NCI-H2029 treated with DMSO at 0.1 percent for 48 hours (cell line): ENCODE measurements at places on chromosomes 1 and 21.

GRCh38 chr1:84504580-84505492, 1.4 kb upstream of the SPATA1 start:
- no peak for DNase-seq

GRCh38 chr1:55559161-55559611, 344.0 kb upstream of the USP24 start:
- DNase-seq: no peak

GRCh38 chr1:202018468-202019234, 8.3 kb downstream of the ELF3 start:
- DNase-seq: peak; percentile 87

DNA sequence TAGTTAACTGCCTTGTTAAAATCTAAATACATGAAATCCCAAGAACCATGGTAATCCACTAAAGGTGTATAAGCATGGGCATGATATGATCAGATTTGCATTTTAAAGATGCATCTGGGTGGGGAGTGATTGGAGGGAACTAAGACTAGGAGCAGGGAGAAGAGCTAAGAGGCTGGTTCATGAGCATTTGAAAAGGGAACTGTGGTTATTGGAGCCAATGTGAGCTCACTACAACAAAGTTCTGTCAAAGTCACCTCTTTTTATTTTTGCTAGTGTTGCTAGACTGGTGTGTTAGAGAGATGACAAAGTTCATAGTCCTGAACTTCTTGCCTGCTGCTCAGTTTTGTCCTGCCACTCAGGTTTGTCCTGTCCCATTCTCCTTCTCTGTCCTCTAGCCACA, 67.1 kb upstream of the LRRC8D start:
- no peak for DNase-seq

DNA sequence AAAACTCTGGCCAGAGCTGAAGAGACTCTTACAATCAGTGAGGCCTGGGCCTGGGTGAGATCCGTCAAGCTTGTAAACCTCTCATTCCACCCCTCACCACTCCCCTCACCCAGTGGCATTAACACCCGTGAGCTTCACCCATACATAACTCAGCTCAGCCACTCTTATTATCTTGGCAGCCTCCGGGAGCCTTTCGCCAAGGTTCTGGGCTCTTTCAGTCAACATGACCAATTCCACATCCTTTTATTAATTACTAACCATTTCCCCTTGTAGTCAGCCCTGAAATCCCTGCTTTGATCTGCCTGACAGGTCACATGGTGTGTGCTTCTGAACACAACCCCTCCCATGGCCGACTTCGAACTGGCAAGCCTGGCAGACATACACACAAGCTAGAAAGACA, 134.8 kb downstream of the SETD4 start:
- DNase-seq: no peak

- DNase-seq: no peak
Measured at GRCh38 chr1:182984138-182984537, 31.2 kb upstream of the SHCBP1L start.

DNA sequence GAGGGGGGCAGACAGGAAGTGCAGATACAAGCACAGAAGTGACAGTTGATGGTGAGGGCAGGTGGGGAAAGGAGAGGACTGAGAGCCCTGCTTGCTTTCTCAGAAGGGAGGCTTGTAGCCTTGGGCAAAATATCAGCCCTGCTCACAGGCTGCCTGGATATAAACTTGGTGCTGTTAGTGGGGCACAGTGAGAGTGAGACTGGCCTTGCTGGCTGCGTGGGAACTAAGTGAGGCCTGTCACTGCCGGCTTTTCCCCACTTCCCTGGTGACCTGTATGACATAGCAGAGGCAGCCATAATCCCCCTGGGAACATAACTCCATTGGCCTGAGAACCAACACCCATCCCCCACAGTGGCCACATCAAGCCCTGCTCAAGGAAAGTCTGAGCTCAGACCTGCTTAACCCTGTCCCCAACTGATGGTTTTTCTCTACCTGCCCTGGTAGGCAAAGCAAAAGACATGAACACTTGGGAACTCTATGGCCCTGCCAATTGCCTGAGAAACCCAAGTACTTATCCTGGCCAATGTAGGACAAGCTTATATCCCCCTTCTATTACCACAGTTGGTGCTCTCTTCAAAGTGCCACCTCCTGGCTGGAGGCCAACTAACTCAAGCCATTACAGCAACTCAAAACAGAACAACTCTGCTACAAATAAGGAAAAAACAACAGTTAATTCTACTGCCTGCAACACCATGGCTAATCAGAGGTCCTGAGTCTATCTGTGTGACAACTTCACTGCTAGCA, 472.7 kb downstream of the PLPP3 start:
- DNase-seq: no peak

DNA sequence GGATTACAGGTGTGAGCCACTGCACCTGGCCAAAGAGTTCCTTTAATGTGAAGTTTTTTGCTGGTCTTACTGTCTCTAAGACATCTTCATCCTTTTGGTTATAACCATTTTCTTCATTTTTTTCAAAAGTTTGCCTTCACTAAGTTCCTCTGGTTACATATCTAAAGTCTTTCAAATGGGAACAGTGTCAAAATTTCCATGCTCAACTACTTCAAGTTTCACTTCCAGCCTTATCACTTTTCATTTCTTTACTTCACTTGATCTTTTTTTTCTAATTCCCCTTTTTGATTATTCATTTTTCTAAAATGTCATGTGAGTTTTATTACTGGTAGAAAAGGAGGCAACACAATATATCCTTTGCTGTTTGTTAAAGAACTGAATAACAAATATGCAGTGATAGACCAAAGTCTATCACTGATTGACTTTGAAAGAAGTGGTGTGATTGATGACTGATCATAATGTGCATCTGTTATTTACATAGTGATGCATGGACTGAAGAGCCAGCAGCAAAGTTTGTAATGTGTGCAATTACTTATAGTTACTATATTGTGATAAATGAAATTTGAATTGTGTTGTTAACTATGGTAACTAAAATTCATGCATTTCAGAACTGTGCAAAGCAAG, 16.0 kb upstream of the ZFYVE9 start:
- no peak for DNase-seq

GRCh38 chr1:219465212-219466093, 147.5 kb downstream of the ZC3H11B start:
- no peak for DNase-seq

GRCh38 chr1:56548571-56548970, 30.8 kb downstream of the PLPP3 start:
- DNase-seq: no peak

- DNase-seq: no peak
Measured at GRCh38 chr1:54937469-54937868, 43.0 kb upstream of the TMEM61 start.

- DNase-seq: peak; percentile 93
Measured at GRCh38 chr1:156123356-156124196, 9.1 kb downstream of the LMNA start.

- no peak for DNase-seq
Measured at GRCh38 chr1:167499664-167500101, 18.6 kb downstream of the CD247 start.
